ENCODE measurements at places on chromosomes 5 and 9. TPM values are rescaled to one million over a fixed set of nuclear protein-coding genes. Genes with fewer than 3 reads are reported as not detected.
A peak's percentile ranks its signal among the peaks of the same experiment; 100 is the strongest.

DNA sequence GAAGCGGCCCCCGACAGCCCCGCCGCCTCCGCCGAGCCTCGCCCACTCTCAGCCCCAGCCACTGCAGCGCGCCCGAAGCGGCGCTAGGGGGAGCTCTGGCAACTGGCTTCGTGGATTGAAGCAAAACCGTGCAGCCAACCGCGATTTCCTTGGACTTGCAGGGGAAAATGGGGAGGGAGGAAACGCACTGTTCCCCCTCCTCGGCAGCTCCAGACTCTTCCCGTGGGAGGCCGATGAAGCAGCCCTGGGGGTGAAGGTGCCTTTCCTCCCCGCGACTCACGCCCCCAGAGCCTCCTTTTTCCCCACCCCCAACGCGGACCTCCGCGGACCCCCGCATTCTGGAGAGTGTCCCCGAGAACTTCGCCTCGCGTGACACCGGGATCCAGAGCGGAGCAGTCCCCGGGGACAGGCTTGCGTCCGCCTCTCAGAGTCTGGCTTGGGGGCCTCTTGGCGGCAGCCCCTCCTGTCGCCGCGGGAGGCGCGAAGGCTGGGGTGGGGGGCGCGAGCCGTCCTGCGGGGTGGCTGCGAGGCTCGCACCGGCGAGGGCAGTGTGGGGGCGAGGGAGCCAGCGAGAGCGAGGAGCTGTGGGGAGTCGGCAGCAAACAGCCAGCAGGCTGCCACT is 3.8 kb downstream of the IER5L start:
- peak; percentile 81 for DNase-seq

- no peak for DNase-seq
Measured at GRCh38 chr5:78717674-78718584, 69.4 kb upstream of the LHFPL2 start.

The AGPAT2 gene
- 76.5 TPM for total RNA-seq

The PCDHAC1 gene
- total RNA-seq = under 0.01 TPM

DNA sequence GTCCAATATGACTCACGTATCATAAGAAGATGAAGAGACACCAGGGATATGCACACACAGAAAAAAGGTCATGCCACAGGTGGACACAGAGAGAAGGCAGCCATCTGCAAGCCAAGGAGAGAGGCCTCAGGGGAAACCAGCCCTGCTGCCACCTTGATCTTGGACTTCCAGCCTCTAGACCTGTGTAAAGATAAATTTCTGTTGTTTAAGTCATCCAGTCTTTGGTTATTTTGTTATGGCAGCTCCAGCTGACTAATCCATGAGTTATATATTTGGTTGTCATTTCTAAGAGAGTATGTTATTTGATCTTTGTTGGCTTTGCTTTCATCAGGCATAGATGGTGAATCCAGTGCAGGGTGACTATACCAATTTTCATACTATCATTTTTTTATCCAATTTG is 130.2 kb upstream of the DAP start:
- no peak for DNase-seq

The CDKN2AIPNL gene
- 17.8 TPM for total RNA-seq

The CEP120 gene
- total RNA-seq = 14.3 TPM

The SH3GL2 gene
- total RNA-seq = not detected

DNA sequence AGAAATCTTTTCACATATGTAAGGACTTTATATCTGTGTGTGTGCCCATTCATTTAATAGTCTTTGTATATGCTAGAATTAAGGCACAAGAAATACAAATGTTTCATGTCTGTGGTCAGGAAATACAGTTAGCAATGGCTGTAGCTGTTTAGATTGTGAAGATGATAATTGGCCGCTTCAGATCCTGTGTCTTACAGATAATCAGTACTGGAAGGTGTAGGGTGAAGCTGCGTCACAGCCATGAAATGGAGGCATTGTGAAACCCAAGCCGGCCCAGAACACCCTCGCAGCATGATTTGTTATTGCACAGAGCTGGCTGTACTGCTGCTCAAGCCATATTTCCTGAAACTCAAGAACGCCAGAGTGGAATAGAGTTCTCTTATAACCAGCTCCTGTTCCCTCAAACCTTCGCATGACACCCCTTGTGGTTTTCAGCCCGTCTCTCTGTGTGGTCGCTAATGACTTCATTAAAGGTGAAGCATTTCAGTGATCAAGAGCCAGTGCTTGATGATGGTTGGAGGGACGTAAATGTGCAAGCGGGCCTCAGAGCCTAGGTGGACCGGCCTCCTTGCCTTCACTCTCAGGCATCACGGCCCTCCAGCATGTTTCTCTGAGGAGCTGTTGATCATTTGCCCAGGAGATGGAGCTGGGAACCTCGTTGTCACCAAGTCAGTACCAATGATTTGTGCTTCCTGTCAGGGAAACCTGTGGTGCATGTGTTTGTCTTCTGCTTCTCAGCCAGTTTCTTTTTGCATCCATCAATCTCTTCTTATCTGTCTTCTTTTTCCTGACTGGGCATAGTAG is 80.1 kb downstream of the F2RL2 start:
- DNase-seq = peak; percentile 89

The ELOVL7 gene
- 8.1 TPM for total RNA-seq

DNA sequence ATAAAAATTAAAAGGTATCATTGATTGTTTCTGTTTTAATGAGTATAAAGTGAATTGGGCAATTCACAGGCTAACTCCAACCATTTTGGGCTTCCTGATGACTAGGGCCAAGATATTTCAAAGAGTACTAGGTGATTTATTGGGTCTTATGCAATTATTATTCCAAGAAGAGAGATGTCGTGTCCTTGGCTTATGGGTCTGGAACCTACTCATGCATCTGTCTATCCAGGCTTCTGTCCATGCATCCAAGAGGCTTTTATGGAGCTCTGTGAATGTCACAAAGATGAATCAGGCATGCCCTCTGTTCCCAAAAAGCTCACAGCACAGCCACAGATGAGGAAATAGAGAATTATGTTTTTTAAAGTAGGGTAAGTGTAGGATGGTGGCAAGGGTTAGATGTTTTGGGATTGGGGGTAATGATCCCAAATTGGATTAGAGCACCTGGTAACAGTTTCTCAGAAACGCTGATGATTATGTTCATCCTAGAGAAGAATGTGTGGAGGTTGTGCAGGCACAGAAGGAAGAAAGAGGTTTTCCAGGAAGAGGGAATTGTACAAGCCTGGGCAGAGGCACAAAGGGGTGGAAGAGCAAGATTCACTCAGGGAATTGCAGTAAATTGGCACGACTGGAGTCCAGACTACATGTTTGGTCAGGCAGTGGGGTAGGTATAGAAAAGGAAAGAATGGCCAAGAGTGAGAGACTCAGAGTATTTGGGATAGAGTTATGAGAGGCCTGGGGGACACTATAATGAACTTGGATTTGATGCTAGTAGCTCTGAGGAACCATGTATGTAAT is 83.0 kb upstream of the TNC start:
- no peak for DNase-seq

DNA sequence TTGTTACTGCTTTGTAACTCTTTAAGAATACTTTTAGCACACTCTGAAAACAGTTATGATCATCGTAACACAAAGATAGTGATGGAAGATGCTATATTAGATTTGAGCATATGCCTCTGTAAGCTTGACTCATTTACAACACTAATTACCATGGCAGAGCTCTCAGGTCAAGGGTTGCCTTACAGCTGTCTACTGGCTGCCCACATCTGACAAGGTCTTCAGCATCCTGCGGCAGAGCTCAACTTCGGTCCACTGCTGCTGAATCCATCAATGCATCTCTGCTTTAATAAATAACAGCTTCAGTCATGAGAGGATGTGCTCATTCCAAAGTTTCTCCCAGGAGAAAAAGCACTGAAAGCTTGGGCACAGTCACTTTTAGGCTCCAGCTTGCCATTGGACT is 449.4 kb downstream of the RASEF start:
- DNase-seq = no peak

- DNase-seq = no peak
Measured at GRCh38 chr5:420632-421286, 22.2 kb upstream of the EXOC3 start.
